Muscle of leg (tissue), 16 donors: ENCODE measurements at places on chromosomes 5 and 9. TPM values are rescaled to one million over a fixed set of nuclear protein-coding genes. Genes with fewer than 3 reads are reported as not detected.

Gene SLC25A2
- total RNA-seq, result 0.22 TPM

Gene SH3GL2
- total RNA-seq, result 0.09 TPM

Gene PCDHGA2
- total RNA-seq, result 1.6 TPM

Gene NREP
- 230 TPM for total RNA-seq

Gene CDH9
- total RNA-seq, result 0.18 TPM

Gene TMEFF1
- 2.7 TPM for total RNA-seq

Gene GABRA6
- total RNA-seq, result not detected

Gene STXBP1
- 5.3 TPM for total RNA-seq

Gene FCN1
- 2.0 TPM for total RNA-seq

Gene RAD1
- total RNA-seq, result 17.4 TPM

Gene GGTA1
- 9.9 TPM for total RNA-seq

Gene PAX5
- total RNA-seq, result under 0.01 TPM

Gene MCTP1
- 11.0 TPM for total RNA-seq

Gene GABRB2
- total RNA-seq, result 3.9 TPM

Gene GPX8
- 78.1 TPM for total RNA-seq

Gene CKMT2
- total RNA-seq, result 91.3 TPM

Gene RASGRF2
- 0.40 TPM for total RNA-seq

Gene SLC12A7
- 5.5 TPM for total RNA-seq

Gene LURAP1L
- 7.7 TPM for total RNA-seq

Gene TAF11L10
- not detected for total RNA-seq

Gene CDKN2B-AS1
- 0.18 TPM for total RNA-seq

Gene DDX4
- total RNA-seq, result 0.04 TPM

Gene GNPDA1
- 26.5 TPM for total RNA-seq

Gene PCDHGB4
- 4.2 TPM for total RNA-seq

Gene SLCO6A1
- 0.31 TPM for total RNA-seq

Gene C7
- 2.3 TPM for total RNA-seq
